ENCODE measurements at places on chromosomes 3 and 15.

DNA sequence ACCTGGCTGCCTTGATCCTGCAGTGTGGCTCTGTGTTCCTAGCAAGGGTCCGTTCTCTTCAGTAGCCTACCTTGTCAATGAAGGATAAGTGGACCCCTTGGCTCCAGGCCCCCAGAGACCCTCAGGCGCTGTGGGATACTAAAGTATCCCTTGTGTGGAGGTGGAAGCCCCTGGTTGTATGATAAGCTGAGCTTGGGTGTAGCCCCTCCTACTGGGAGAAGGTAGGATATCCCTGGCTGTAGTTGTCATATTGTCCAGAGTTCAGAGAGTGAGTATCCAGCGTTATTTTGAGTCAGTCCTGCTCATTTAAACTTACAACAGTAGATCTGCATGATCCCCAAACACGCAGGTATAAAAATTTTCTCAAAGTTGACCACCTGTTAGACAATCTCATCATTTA, 496.8 kb downstream of the CNTN4 start:
- H3K27ac ChIP-seq, result no peak overlapping the region
- no peaks in the 10 kb centered on the region for H3K36me3 ChIP-seq
- no peak for DNase-seq
- H3K4me3 ChIP-seq, result no peak overlapping the region
- H3K27me3 ChIP-seq, result no peaks in the 10 kb centered on the region
- no peaks in the 10 kb centered on the region for H3K4me1 ChIP-seq

- no peak overlapping the region for H3K27ac ChIP-seq
- no peaks in the 10 kb centered on the region for H3K36me3 ChIP-seq
- DNase-seq, result no peak
- no peak overlapping the region for H3K4me3 ChIP-seq
- H3K27me3 ChIP-seq, result peaks cover 7% of the 10 kb centered on the region
Measured at GRCh38 chr15:40368719-40369473, 10.9 kb downstream of the DISP2 start.

- no peaks in the 10 kb centered on the region for H3K36me3 ChIP-seq
- DNase-seq, result no peak
- H3K4me1 ChIP-seq, result no peaks in the 10 kb centered on the region
- no peak overlapping the region for H3K4me3 ChIP-seq
- peaks cover 2% of the 10 kb centered on the region for H3K27me3 ChIP-seq
Measured at GRCh38 chr3:33977227-33977626, 178.8 kb downstream of the PDCD6IP start.

DNA sequence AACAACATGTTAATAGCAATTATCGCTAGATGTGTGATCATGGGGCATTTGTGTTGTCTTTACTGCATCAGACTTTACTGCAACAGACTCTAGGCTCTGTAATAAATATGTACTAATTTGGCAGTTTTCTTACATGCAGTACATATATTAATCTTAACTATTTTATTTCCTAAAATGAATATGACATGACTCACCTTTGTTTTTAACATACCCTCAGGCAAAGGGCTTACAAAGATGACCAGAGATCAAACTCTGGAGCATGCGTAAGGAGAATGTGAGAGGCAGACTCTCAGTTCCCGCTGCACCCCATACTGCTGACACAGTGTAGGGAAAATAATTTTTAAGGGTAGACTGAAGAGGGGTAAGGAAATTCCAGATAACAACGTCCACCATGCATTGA, 7.2 kb upstream of the FAM174B start:
- H3K4me3 ChIP-seq, result no peak overlapping the region
- no peaks in the 10 kb centered on the region for H3K4me1 ChIP-seq
- no peak overlapping the region for H3K27ac ChIP-seq
- H3K36me3 ChIP-seq, result no peaks in the 10 kb centered on the region
- peaks cover 7% of the 10 kb centered on the region for H3K27me3 ChIP-seq

GRCh38 chr3:132841621-132842020, 119.4 kb upstream of the NPHP3 start:
- H3K4me1 ChIP-seq, result no peaks in the 10 kb centered on the region
- no peak overlapping the region for H3K4me3 ChIP-seq
- DNase-seq, result no peak
- no peak overlapping the region for H3K27ac ChIP-seq
- H3K27me3 ChIP-seq, result no peaks in the 10 kb centered on the region
- H3K36me3 ChIP-seq, result no peaks in the 10 kb centered on the region

DNA sequence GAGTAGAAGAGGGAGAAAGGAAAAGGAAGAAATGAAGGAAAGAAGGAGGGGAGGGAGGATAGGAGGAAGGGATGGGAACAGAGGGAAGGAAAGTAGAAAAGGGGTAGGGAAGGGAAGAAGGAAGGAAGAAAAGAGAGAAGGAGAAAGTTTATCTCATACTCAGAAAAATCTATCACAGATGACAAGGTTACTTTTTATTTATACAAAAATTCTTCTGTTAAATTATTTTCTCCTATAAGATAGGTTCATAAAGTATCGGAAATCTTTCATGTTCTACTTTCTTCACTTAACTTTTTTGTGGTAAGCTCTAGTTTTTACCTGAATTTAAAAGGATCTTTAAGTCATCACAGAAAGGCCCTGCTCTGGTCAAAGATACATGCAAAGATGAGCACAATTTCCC, 38.1 kb downstream of the SI start:
- H3K27ac ChIP-seq, result no peak overlapping the region
- H3K4me3 ChIP-seq, result no peak overlapping the region
- H3K27me3 ChIP-seq, result no peaks in the 10 kb centered on the region
- no peaks in the 10 kb centered on the region for H3K4me1 ChIP-seq
- no peak for DNase-seq

DNA sequence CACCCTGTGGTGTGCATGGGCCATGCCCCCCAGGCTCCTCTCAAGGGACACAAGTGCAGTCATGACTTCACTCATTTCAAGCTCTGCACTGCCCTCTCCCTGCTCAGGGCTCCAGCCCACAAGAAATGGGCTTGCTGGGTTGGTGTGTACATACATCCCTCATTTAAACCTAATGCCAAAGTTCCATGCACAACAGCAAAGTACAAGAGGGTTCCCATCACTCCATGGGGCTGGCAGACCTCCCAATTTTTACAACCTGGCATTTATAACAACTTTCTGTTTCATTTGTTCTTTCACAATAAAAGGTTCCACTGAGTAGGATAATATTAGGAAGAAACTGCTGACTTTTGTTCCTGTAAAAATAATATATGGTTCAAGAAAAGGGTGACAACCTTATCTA, 54.3 kb downstream of the HERC2 start:
- H3K27ac ChIP-seq, result no peak overlapping the region
- no peak for DNase-seq
- H3K4me3 ChIP-seq, result no peak overlapping the region
- no peaks in the 10 kb centered on the region for H3K27me3 ChIP-seq
- peaks cover 35% of the 10 kb centered on the region for H3K36me3 ChIP-seq

- no peaks in the 10 kb centered on the region for H3K27me3 ChIP-seq
- H3K4me1 ChIP-seq, result no peaks in the 10 kb centered on the region
- H3K27ac ChIP-seq, result no peak overlapping the region
- no peak overlapping the region for H3K4me3 ChIP-seq
- no peaks in the 10 kb centered on the region for H3K36me3 ChIP-seq
- no peak for DNase-seq
Measured at GRCh38 chr3:73674280-73674679, 49.5 kb upstream of the PDZRN3 start.

DNA sequence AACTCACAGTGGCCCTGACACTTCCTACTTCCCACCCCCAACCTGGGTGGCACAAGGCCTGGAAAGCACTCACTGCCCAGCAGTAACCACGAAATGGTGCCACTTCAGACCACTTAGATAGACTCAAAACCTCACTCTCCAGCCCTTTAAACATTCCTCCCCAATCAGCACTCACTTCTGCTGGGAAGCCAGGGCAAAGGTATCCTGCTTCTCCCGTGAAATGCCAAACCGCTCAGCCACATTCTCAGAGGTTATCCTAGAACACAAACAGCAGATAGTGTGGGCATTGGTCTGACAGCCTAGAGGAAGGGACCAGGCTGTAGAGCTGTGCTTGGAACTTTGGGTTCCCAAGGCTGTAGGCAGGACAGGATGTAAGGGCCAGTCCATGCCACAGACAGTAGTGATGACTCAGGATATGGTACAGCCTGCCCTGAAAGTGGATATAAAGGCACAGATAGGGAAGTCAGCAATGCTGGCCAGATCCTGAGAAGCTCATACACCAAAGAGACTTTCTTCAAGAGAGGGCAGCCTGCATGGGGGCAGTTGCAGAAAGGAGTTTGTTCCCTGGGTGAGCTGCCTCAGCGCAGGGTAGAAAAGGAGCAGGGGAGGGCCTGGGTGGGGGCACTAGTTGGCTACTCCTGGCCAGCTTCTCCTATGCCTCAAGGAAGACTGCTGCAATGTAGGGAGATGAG, 9.2 kb downstream of the ACAA1 start:
- no peaks in the 10 kb centered on the region for H3K27me3 ChIP-seq
- H3K4me1 ChIP-seq, result peaks cover 12% of the 10 kb centered on the region
- DNase-seq, result no peak

DNA sequence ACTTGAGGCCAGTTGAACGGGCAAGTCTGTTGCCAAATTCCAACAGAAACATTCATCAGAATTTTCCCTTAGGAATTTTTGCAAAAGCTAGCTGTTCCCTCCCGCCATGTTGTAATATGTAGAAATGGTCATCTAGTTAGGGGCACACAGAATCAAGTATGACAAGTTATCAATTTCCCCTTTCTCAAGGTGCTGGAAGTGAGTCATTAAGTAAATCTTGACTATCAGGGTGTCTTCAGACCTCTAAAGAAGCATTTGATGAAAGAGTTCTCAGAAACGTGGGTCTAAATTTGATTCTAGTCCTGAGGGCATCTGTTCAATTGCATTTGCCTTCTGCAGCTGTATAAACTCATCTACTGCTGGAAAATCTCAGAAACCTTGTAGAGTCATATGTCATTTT, 123.4 kb upstream of the FRMD4B start:
- H3K27ac ChIP-seq, result no peak overlapping the region
- no peaks in the 10 kb centered on the region for H3K36me3 ChIP-seq
- no peak for DNase-seq
- no peaks in the 10 kb centered on the region for H3K4me1 ChIP-seq
- peaks cover 4% of the 10 kb centered on the region for H3K27me3 ChIP-seq
- no peak overlapping the region for H3K4me3 ChIP-seq

DNA sequence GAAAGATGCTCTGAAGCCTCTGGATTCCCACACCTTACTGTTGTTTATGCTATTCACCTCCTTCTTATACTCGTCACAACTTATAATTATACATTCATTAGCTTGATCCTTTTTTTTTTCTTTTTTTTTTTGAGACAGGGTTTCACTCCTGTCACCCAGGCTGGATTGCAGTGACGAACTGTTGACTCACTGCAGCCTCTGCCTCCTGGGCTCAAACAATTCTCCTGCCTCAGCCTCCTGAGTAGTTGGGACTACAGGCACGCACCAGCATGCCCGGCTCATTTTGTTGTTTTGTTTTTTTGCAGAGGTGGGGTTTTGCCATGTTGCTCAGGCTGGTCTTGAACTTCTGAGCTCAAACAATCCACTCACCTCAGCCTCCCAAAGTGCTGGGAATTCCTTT, 143.6 kb downstream of the PLCL2 start:
- H3K4me3 ChIP-seq, result no peak overlapping the region
- DNase-seq, result no peak
- H3K27ac ChIP-seq, result no peak overlapping the region
- H3K4me1 ChIP-seq, result peaks cover 71% of the 10 kb centered on the region

GRCh38 chr3:120648290-120648689, 33.7 kb downstream of the HGD start:
- DNase-seq, result no peak
- H3K36me3 ChIP-seq, result no peaks in the 10 kb centered on the region
- no peaks in the 10 kb centered on the region for H3K4me1 ChIP-seq
- no peak overlapping the region for H3K4me3 ChIP-seq

DNA sequence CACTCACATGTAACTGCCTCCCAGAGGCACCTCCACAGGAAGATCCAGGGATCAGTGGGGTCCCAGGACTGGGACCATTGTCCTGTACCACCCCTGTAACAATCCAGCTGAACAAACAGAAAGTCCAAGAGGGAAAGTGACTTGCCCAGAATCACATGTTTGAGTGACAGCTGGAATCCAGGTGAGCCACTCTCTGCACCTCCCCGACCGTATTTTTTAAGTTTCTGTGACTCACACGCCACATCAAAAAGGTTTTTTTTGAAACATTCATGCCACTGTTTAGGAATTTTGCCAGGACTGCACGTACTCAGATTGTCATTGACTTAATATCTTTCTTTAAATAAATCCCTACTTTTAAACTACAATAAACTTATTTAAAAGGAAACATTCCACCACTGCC, 9.8 kb upstream of the SLC6A1 start:
- H3K27ac ChIP-seq, result no peak overlapping the region
- H3K4me1 ChIP-seq, result no peaks in the 10 kb centered on the region
- H3K4me3 ChIP-seq, result no peak overlapping the region
- DNase-seq, result no peak
- H3K27me3 ChIP-seq, result peaks cover 9% of the 10 kb centered on the region

GRCh38 chr15:45179221-45179985, 8.4 kb downstream of the SHF start:
- H3K36me3 ChIP-seq, result no peaks in the 10 kb centered on the region
- H3K27ac ChIP-seq, result no peak overlapping the region

DNA sequence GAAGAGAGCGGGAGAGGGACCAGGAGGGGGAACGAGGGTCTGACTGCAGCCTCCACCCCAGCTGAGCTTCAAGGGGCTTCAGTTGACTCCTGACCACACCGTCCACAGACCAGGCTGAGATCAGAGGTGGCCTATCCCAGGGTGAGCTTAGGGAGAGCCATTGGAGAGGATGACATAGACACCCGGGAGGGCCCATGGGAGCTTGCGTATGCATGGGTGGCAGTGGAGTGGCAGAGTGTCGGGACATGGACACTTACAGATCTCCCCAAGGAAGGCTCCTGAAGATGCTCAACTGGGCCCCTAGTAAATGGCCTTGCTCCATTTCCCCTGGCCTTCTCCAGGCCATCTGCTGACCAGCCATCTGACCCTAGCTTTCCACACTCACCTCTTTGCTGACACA, 12.6 kb upstream of the ALAS1 start:
- H3K36me3 ChIP-seq, result no peaks in the 10 kb centered on the region
- peaks cover 35% of the 10 kb centered on the region for H3K4me1 ChIP-seq
- no peak overlapping the region for H3K4me3 ChIP-seq
- no peak overlapping the region for H3K27ac ChIP-seq

DNA sequence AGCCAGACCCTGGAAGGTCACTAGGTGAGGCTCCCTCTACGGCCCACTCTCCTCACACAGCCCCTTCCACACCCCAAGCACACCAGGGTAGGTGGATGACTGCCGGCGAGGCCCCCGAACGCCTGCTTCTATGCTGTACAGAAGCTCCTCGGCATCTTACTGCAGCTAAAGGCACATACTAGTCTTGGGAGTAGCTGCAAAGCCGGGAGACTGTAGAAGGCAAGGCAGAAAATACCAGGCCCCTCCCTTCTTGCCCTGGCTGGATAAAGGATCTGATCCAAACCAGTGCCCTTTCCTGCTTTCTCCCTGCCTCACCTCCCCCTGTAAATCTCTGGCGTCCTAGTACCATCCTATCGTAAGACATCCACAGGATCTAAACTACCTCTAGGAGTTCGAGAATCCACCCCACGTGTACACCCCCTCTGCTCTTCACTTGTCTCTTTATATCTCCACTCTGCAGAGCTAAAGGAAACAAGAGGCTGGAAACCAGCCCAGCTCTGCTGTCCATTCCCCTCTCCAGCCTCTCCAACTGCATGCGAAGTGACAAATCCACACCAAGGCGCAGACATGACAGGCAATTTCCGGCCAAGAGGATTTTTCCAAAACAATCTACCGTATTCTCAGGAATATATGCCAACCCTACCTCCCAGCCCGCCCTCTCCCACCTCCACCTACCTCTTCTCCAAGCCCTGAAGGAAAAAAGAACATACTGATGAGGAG, 11.8 kb downstream of the TNK2 start:
- no peaks in the 10 kb centered on the region for H3K27me3 ChIP-seq
- no peak for DNase-seq
- peaks cover 66% of the 10 kb centered on the region for H3K4me1 ChIP-seq
- H3K4me3 ChIP-seq, result peak overlapping the region; percentile 87
- H3K36me3 ChIP-seq, result peaks cover 13% of the 10 kb centered on the region
